ENCODE measurements at places on chromosomes 11 and 22. TPM values are rescaled to one million over a fixed set of nuclear protein-coding genes. Genes with fewer than 3 reads are reported as not detected.

RFPL3 gene
- not detected for polyA plus RNA-seq

RTN4R gene
- 3.7 TPM for polyA plus RNA-seq

KCNJ1 gene
- 0.49 TPM for polyA plus RNA-seq

MRGPRX3 gene
- not detected for polyA plus RNA-seq

DUSP8 gene
- 1.6 TPM for polyA plus RNA-seq

SCUBE2 gene
- 44.8 TPM for polyA plus RNA-seq

PHETA2 gene
- 14.5 TPM for polyA plus RNA-seq

ANKRD13D gene
- 52.7 TPM for polyA plus RNA-seq

RIMBP3C gene
- polyA plus RNA-seq, result 0.11 TPM

TSGA10IP gene
- polyA plus RNA-seq, result not detected

C11orf91 gene
- not detected for polyA plus RNA-seq

DRAP1 gene
- polyA plus RNA-seq, result 95.7 TPM
